SK-N-SH (cell line): ENCODE measurements at places on chromosomes 1 and 21. TPM values are rescaled to one million over a fixed set of nuclear protein-coding genes. Genes with fewer than 3 reads are reported as not detected.

The AMY2A gene
- polyA plus RNA-seq: not detected in 2 replicates

The F5 gene
- polyA plus RNA-seq: under 0.01 TPM in 1 of 2 replicates, not detected in the other

The GBP6 gene
- polyA plus RNA-seq: not detected in 2 replicates

The TAS1R3 gene
- 0.06 and 0.08 TPM in 2 replicates for polyA plus RNA-seq
